Activated CD4-positive, alpha-beta T cell treated with anti-CD3 and anti-CD28 coated beads, Interleukin-2, amount 50 U/mL, for 24 hours (primary cell): ENCODE measurements at places on chromosomes 16 and 17.

- no peak for DNase-seq
Observed at GRCh38 chr16:69522732-69523404, 42.9 kb upstream of the NFAT5 start.

- DNase-seq = no peak
Observed at GRCh38 chr16:12262454-12263180, 286.1 kb downstream of the SNX29 start.

DNA sequence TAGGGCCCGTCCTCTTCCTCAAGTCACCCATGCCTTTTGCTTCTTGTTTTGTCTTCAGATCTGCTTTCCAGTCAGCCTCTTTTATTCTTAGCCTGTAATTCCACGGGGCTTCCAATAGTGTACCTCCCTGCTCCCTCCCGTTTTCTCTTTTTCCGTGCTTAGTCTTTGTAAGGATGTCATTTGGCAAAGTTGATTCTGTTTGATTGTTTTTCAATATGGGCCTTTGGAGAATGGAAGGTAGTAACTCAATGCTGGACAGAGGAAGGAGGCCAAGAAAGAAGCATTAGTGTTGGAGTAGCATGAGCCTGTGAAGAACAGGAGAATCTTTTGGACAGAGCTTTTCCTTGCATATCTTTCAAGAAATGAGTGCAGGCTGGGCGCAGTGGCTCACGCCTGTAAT is 6.5 kb downstream of the WWP2 start:
- DNase-seq = no peak

DNA sequence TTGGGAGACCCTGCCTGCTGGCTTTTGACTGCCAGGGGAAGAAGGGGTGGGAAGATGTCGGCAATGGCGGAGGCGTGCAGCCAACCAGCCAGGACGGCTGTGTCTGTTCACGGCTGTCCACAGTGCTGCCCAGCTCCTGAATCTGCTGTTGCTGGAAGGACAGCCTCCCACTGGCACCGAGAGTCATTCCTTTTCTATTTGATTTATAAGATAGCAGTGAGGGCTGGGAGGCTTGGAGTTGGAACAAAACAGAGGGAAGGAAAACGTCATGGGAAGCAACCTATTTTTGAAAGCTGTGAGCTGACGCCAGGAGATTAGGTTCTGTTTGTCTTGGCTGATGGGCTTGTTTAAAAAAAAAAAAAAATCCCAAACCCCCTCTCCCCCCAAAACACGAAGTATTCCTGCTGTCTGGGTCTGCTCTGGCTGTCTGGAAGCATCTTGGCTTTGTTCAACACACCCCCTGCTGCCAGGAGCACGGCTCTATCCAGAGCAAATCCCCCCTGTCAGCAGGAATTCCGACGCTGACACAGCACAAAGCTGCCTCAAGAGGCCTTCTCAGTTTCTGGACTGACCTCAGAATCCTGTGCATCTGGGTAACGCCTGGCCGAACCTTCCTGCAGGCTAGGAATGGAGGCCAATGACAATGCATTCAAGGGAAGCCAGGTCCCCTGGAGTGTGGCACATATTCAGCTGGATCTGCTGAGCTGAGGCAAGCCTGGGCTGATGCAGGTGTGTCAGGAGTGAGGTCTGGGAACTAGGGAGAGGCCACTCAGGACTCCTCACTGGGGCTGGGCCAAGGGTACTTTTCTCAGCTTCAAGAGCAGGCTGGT is 41.0 kb upstream of the SREBF1 start:
- DNase-seq = no peak

GRCh38 chr16:21663889-21664647 is at the start of gene OTOA:
Gene OTOA, plus strand, starts transcription at chr16:21663968. Its CDS starts 14,547 bp downstream, at chr16:21678515.
- DNase-seq = no peak

DNA sequence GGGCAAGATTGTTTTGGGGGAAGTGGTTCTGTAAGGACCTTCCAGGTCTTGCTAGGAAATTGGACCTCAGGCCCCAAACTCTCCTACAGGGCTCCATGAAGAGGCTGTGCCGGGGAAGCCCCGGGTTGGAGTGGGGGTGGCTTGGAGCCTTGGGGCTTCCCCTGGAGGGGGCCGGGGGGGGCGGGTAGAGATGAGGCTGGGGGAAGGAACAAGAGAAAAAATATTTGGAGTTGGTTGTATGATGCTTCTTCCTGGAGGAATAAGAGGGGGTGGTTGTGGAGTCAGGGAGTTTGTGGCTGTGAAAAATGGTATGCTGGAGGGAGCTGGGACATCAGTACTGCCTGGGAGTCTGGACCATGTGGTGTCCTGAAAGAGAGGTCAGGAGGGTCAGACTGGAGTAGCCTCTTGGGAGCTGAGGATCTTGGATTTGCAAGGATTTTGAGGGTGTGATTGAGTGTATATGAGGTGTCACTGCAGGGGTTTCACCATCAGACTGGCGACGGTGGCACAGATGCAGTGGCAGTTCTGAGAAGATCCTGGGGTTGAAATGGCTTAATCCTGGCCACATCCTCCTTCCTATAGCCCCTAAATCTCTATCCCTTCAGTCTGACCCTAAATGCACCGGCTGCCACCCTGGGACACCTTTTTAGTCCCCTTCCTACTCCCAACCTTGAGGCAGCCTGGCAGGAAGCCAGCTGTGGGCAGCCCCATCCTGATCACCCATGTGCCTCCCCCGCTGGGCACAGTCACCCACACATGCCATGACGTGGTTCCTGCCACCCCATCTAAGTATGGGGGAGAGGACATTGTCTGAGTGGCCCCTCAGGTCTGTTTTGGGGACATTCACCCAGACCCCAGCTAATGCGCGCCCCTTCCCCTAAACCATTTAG is 10.9 kb downstream of the RARA start:
- DNase-seq = peak; percentile 51

DNA sequence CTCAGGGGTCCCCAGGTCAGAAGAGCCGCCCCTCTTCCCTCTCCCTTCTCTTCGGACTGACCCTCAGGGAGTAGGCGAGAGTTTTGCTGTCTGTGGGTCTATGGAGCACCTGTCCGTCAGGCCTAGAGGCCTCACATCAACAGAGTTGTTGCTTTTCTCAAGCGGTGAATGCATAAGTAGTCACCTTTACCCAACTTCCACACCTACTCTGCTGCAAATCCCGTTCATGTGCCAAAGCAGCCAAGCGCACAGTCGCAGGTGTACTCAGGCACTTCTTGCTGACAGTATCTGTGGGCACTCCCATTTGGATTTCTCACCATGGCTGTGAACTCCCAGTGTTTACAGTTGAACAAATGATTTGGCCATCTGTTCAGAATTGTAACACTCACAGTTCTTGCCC is 4.0 kb upstream of the FA2H start:
- DNase-seq = no peak

DNA sequence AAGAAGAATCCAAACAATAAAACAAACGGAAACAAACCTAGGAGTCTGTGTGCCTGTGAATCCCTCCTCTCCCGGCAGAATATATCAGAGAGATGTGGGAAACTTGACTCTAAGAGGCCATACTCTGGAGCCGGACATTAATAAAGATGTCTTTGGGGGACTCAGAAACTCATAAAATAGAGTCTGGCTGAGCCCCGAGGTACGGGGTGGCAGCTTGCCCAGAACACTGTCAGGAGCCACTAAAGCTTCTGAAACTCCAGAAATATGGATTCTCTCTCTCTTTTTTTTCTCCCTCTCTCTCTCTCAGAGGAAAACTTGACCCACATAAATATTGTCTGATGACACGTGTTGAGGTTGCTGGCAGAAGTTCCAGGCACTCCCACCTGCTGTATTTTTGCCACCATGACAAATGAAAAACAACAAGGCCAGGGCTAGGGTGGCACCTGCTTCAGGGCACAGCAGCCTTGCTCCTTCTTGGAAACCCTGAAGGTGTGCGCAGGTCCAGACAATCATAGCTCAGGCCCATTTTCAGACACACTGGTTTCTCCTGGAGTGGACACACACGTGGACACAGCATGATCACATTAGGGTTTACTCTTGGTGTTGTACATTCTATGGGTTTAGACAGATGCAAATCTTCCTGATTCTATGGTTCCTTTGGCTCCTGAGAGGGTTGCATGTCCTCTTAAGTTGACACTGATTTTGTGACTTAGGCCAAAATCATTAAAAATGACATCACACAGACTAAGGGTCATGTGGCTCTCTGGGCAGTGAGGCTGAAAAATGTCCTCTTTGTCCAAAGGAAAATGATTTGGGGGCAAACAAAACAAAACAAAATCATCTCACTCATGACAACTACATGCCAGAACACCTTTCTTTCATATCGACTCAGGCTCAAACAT is 282.6 kb upstream of the IRX3 start:
- no peak for DNase-seq

GRCh38 chr16:54317101-54317611 is 30.6 kb upstream of the IRX3 start:
- DNase-seq = no peak

DNA sequence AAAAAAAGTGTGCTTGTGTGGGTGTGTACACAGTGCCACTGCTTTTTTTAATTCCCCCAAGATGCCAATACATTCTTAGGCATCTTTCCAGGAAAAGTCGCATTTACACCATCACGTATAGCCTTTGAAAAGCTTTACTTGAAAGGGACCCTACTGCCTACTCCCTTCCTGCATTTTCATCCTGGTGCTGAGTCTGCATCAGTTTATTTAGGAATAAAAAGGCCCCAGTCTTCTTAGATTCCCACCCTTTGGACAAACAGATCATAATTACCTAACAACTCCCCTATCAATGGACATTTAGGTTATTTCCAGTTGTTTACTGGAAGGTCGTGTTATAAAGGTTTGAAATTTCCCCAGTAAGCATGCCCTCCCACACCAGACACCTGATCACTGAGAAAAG is 54.9 kb downstream of the CLEC16A start:
- DNase-seq = no peak

- DNase-seq = no peak
Observed at GRCh38 chr17:77366206-77366557, 225.4 kb downstream of the SEC14L1 start.

- no peak for DNase-seq
Observed at GRCh38 chr17:42072323-42073187, 22.2 kb upstream of the C17orf113 start.

- DNase-seq = no peak
Observed at GRCh38 chr16:68411086-68411485, 37.2 kb downstream of the SMPD3 start.

DNA sequence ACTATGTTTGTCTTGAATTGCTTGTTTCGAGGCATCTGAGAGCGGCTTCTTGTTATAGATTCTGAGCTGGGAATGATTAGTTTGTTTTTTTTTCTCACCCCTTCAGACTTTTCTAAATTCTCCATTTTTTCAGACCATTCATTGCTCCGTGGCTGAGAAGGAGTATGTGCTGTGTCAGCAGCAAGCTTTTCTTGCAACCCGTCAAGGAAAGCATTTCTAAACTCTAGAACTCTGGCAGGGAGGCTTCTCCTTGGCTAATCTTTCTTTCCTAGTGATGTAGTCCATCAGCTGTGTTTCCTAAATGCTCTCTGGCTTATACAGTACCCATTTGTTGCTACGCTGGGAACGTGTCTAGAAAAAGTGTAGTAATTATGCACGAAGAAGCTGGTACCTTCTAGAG is 133.5 kb downstream of the FTO start:
- no peak for DNase-seq

DNA sequence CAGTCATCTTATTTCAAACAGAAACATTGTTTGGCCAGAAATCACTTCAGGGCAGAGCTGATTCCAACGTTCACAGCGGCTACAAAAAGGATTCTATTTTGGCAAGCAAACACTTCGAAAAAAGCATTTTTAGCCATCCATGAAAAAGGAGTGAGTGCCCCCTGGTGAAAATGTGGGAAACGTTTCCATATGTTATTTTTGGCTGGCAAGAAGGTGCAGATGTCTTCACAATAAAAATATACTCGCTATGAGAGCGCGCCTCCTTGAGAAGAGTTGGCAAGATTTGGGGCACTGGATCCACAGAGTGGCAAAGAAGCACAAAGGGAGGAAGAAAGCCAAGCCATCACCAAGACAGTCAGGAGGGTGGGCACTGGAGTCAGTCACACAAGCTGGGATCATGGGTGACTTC is 191.1 kb downstream of the CHD9NB start:
- no peak for DNase-seq

DNA sequence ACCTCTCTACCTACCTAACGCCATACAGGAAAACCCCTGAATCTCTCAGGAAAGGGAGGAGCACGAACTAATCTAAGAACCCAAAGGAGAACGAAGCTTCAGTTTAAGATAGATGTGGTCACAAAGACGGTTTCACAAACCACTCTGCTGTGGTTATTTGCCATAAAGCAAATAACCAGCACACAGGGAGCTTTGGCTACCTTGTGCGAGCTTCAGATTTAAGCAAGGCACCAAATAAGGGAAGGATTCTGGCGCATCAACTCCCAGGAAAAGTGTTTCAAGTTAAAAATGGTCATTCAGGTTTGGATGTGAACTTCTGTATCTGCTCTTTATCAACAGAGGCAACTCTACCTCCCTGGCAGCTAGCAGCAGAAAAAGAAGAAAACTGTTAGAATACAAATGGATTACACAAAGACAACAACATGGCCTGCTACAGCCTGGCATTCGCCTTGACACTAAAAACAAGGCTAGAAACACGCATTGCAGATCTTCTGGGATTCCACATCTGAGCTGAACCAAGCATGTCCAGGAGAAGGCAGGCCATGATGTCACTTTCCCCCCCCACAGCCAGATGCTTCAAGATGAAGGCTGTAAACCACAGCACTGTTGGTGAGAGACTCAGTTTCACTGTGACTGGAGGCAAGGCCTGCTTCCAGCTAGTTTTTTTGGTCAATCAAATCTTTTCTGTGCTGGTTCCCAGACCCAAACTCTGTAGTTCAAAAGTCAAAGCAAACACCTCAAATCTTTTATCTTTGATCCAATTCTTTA is 43.6 kb downstream of the SMG6 start:
- DNase-seq = peak; percentile 39

GRCh38 chr16:14501331-14502255 is 128.5 kb downstream of the PARN start:
- DNase-seq = no peak

DNA sequence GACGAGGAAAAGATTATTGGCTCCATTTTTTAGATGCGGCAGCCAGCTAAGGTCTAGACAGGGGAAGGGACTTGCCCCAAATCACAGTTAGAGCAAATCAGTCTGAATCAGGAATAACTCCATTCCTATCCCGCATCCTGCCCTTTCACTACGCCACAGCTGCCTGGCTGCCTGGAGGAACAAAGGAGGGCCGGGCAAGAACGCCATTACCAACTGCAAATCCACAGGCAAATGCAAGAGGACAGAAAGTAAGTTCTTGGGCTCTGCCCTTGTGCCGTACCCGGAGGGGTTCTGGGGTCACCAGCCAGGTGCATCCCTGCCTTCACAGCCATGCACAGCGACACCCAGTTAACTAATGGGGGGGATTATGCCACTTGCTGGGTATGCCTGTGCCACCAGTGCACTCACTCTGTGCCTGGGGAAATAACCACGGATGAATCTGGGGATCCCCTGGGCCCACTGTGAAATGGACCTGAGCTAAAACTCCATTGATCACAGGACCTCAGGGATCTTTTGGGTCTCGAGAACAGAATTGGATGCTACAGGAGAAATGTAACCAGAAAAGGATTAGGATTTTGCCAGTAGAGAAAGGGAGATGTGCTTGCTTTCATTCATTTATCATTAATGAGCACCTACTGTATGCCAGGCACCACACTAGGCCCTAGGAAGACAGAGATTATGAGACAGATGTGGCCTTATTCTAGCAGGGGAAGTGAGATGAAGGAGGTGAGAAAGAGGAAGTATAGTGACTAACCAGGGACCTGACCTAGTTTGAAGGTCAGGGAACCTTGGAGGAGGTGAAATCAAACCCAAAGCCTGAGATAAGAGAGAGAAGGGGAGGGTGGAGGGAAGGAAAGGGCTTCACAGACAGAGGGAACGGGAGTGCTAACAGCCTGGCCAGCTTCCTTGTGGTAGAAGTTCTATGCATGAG is 17.7 kb downstream of the BCL7C start:
- DNase-seq = no peak

GRCh38 chr17:8558144-8558543 is 72.4 kb downstream of the MYH10 start:
- DNase-seq = no peak

GRCh38 chr16:5916711-5917191 is 819.2 kb upstream of the EEF2KMT start:
- DNase-seq = no peak
